ENCODE measurements at places on chromosomes 16 and 17.
A peak's percentile ranks its signal among the peaks of the same experiment; 100 is the strongest.

- peak; percentile 93 for DNase-seq
Measured at GRCh38 chr16:57984443-57985203, 13.7 kb upstream of the CNGB1 start.

DNA sequence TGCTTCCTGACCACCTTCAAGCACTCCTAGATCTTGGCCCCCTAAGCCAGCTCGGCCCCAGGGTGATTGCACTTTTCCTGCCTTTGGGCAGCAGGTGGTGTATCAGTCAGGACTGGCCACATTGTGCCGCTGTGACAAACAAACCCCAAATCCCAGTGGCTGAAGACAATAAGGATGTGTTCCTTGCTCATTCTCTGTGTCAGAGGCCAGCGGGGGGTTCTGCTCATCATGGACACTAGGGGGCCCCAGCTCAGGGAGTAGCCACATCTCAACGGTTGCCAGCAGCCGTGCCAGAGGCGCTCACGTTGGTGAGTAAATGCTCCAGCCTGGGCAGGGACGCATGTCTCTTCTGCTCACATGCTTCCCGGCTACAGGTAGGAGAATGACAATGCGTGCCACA is 60.4 kb downstream of the ZDHHC7 start:
- peak; percentile 37 for DNase-seq

GRCh38 chr17:13283606-13284005 is 265.8 kb upstream of the ELAC2 start:
- DNase-seq, result no peak

DNA sequence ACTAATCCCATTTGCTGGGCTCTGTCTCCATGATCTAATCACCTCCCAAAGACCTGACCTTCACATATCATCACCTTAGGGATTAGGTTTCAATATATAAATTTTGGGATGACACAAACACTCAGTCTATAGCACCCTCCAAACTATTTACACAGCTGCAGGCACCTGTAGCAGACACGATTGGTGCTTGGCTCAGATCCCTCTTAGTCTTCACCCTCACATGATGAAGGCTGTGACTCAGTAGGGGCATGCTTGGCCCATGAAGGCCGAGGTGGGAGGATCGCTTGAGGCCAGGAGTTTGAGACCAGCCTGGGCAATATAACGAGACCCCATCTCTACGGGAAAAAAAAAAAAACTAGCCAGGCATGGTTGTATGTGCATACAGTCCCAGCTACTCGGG is 73.5 kb downstream of the HS3ST2 start:
- no peak for DNase-seq

DNA sequence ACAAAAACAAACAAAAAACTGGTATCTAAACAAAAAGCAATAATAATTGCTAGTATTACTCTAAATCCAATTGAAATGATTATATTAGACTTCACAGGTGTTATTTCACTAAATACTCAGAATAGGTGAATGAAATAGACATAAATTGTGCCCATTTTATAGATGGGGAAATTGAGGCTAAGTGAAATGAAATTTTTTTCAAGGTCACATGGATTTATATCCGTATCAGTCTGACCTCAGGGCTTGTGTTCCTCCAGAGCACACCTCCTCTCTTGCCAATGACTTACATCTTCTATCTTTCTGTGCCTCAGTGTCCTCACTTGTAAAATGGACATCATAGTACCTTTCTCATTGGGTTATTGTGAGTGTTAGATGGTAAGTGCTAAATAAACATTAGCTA is 72.3 kb downstream of the GP2 start:
- DNase-seq, result no peak

- DNase-seq, result no peak
Measured at GRCh38 chr17:68532826-68533225, 20.6 kb downstream of the PRKAR1A start.

DNA sequence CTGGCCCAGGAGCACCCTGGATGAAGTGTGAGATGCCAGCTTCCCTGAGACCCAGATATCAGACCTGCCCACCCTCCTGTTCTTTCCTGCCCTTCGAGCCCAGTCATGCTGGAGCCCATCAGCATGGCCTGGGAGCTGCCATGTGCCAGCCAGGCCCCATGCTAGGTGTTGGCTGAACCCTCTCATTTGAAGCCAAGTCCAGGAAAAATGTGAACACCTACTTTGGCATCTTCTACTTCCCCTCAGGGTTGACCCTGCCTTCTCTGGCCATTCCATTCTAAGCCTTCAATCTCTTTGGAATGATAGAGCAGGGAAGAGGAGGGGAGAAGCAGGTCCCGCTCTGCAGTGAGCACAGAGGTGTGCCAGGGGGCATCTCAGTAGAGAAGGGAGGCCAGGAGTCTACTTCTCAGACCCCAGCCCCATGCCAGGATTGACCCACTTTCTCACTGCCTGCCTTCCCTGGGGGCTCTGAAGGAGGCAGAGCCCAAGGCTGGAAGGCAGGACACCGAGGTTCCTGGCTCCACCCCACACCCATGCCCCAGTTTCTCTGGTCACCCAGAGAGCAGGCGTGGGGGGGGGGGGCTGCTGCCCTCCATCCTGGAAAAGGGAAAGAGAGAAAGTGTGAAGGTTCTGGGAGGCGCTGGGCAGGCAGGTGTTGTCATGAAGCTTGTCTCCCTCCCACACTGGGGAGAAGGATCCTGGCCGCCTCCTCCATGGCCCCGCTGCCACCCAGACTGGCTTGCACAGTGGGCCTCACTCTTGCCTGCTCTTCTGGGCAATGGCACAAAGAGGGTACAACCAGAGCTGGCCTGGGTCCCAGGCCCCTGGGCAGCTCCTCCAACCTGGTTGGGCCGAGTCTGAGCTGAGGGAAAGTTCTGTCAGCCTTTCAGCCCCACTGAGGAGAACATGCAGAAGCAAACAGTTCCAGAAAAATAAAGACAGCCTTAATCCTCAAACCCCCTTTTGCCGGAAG is 9.3 kb downstream of the HDAC5 start:
- no peak for DNase-seq

DNA sequence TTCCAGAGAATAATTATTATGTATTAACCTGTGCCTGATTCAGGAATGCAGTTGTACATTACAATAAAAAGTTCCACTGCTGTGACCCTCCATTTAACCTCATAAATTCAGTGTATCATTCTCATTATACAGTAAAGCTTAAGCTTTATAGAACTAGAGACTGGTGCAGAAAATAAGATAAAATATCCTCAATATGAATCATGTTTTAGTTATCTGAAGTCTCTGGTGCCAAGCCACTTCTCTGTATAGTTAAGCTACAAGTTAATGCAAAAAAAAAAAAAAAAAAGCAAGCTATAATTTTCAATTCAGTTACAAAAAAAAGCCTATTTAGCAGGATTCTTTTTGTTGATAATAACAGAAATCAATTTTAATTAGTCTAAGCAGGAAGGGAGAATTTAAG is 22.4 kb upstream of the SMIM36 start:
- DNase-seq, result no peak

DNA sequence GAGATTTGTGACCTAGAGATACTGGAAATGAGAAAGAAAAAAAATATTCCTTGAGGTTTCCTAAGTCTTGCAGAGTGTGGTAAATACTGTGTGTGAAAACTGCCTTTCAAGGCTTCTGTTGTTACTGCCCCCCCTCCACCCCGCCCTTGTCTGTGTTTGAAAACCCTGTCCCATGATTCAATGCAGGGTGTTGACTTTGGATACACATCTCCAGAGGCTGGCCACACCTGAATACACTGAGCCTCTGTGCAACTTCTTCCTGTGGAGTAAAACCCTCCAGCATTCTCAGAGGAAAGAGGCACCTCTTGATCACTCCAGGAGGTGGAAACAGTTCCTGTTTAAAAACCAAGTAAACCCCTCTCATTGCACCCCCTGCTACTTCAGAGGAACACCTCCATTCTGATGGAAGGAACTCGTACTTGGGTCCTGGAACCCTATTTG is 123.0 kb upstream of the CACNG5 start:
- DNase-seq, result no peak

Measured in activated CD4-positive, alpha-beta T cell treated with anti-CD3 and anti-CD28 coated beads, Interleukin-2, amount 10 ng/mL, durations not matched to agents 7 days and 5 days (primary cell).